ENCODE measurements at places on chromosomes 11 and 22.
A peak's percentile ranks its signal among the peaks of the same experiment; 100 is the strongest.

DNA sequence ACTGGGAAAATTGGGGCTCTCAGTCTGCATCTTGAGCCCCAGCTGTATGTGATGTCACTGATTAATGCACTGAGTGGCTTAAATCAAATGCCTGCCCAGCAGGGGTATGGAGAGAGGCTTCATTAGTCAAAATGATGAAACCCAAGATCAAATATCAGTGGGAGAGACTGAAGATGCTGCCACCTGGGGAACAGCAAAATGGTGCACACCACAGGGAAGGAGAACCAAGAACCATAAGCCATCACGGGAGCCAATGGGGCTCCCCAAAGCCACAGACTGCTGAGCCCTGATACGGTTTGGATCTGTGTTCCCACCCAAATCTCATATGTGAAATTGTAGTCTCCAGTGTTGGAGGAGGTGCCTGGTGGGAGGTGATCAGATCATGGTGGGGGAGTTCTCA lies 85.6 kb downstream of the CTTN start:
- DNase-seq, result no peak

GRCh38 chr11:15918674-15919073 lies 437.7 kb downstream of the SOX6 start:
- no peak for DNase-seq

- DNase-seq, result no peak
These were observed 15.6 kb downstream of the E2F8 start for GRCh38 chr11:19225123-19225522.

GRCh38 chr11:37505406-37505805 lies 907.4 kb upstream of the RAG2 start:
- DNase-seq, result no peak

GRCh38 chr11:68338051-68338780 lies 25.8 kb downstream of the LRP5 start:
- DNase-seq, result no peak

GRCh38 chr11:16778876-16779275 lies 40.4 kb downstream of the C11orf58 start:
- no peak for DNase-seq

DNA sequence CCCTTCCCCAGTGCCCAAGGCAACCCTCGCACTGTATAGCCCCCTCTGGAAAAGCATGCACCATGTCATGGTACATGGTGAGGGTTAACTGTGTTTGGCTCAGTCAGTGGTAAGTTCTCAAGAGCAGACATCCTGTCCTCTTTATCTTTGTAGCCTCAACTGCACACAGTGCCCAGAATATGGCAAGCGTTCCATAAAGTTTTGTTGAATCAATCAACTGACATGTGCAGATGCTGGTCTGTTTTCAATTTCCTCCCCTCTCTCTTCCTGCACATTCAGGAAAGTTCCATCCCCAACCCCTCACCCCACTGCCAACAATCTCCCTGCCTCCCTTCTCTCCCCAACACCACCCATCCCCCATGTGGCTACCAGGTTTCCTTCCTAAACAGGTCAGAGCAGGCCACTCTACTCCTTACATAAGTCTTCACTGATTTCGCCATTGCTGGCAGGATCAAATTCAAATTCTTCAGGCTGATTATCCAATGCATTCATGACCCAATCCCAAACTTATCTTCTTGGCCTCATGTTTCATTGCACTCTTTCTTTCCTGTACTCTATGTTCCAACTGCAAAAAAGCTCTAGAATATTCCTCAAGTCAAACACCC lies 15.5 kb upstream of the TMPRSS5 start:
- no peak for DNase-seq

DNA sequence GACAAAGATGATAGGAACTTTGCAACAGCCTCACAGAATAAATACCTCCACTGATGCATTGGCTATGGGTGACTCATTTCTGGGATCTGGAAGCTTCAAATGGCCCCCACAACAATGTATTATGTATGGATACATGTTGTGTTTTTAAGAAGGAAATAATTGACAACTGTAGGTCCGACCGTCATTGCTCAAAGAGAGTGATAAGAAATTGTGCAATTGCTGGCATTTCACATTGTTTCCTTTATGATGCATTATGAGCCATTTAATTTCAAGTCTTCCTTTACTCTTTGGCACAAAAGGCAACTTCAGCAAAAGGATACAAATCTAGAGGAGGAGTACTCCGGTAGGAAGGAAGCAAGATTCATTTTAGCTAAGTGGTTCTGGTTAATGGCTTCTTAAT lies 2.0 kb downstream of the ANO3 start:
- no peak for DNase-seq

DNA sequence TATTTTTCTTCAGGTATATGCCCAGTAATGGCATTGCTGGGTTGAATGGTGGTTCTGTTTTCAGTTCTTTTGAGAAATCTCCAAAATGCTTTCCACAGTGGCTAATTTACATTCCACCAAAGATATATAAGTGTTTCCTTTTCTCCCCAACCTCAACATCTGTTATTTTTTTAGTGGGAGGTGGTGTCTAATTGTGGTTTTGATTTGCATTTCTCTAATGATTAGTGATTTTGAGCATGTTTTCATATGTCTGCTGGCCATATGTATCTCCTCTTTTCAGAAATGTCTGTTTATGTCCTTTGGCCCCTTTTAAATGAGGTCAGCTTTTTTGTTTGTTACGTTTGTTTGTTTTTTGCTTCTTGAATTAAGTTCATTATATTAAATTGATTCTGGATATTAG lies 760.2 kb downstream of the KCNA4 start:
- DNase-seq, result no peak

DNA sequence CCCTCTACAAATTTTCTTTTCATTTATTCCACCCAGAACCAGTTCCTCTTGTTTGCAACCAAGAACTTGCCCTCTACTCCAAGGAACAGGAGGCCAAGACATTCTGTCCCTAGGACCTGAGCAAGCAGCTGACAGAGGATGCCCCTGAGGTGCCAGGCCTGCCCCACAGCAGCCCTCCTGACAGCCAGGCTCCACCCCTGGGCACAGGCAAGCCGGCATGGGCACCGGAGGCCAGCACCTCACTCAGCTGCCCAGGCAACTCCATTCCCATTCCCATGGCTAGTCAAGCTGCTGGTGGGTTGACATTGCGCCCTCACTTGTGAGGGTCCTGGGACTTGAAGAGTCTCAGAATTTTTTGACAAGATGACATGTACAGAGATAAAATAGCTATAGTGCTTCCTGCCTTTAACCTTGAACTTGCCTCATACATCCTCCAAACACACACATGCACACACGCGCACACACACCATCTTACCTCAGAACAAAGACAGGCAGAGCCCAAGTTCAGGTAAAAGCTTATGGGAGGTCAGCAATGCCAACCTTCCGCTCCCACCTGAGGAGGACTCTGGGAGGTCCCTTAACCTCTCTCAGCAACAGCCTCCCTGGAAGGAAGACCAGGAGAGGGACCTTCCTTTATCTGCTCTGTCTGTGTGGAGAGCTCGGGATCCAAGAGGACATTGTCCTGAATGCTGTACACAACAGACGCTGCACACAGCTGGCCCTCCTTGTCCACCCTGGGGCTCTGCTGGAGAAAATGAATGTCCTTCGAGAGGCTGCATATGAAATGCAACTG lies 620.9 kb upstream of the CADM1 start:
- no peak for DNase-seq

GRCh38 chr11:61890529-61891330 lies 615 bp downstream of the FADS3 start:
- peak; percentile 57 for DNase-seq

- DNase-seq, result peak; percentile 73
These were observed 722 bp upstream of the GUCY1A2 start for GRCh38 chr11:107018902-107019493.

DNA sequence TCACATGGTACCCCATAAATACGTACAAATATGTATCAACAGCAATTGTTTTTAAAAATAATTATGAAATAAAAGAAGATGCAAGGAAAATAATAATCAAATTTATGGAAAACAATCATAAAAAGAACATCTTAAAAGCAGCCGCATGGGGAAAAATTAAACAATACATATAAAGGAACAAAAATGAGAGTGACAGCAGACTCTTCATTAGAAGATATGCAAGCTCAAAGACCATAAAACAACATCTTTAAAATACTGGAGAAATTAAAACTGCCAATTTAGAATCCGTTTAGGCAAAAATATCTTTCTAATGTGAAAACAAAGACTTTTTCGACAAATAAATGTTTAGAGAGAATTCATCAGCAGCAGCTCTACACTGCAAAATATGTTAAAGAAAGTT lies 190.6 kb upstream of the C11orf58 start:
- DNase-seq, result no peak

DNA sequence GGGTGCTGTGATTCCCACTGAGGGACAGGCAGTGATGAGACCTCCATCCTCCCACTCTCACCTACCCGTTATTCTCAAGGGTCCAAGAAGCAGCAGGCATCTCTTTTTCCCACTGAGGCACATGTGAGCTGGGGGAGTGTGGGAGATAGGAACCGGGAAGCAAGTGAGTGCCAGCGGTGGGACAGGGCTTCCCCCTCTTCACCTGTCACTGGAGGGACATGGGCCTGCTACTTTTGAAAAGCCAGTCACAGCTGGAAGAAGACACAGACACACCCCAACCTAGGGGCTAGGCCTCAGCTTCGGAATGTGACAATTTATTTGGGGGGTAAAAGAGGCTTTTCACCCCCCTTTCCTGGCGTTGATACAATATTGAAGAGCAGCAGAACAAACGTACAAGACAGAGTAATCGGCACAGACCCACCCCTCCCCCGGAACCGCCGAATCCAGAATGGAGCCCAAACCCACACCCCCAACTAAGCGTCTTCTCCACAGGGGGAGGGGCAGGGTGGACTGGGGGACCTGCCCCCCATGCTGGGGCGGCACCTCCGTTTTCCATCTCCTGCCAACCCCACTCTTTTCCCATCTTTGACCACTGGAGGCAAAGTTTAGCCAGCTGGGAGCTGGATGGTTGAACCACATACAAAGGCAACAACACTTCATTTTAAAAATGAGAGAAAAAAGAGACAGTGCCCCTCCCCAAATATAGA lies 10.7 kb downstream of the CBX6 start:
- DNase-seq, result no peak

GRCh38 chr11:59193587-59194130 lies 19.1 kb downstream of the MPEG1 start:
- no peak for DNase-seq

DNA sequence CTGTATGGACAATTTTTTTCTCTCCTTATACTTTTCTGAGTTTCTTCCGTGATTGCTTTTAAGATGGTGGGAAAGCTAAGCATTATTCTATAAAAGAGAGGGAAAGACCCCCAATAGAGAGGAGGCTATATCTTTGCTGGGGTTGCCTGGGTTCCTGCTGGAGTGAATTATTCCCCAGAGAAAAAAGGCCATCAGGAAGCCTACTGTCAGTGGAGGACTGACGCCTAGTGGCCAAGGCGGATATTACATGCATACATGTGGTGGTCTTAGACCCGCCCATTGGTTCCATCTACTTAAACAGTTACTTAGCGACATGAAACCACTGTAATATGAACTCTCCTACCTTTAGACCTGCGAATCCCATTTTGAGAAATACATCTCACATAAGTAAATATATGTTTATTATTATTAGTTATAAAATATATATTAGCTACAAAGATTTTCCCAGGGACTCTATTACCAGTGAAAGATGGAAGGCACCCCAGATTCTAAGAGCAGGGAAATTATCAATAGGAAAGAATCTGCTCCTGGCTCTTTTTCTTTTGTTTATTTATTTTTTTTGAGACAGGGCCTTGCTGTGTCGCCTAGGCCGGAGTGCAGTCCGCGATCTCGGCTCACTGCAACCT lies 15.7 kb upstream of the PGA3 start:
- peak; percentile 36 for DNase-seq

DNA sequence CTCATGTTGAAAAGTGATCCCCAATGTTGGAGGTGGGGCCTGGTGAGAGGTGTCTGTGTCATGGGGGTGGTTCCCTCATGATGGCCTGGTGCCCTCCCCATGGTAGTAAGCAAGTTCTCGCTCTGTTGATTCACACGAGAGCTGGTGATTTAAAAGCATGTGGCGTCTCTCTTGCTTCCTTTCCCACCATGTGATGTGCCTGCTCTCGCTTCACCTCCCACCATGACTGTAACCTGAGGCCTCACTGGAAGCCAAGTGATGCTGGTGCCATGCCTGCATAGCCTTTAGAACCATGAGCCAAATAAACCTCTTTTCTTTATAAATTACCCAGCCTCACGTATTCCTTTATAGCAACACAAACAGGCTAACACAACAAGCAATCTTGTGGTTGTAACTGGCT lies 52.4 kb downstream of the VSIG10L2 start:
- DNase-seq, result no peak

- DNase-seq, result no peak
These were observed 3.4 kb downstream of the FOLR3 start for GRCh38 chr11:72138821-72139390.

DNA sequence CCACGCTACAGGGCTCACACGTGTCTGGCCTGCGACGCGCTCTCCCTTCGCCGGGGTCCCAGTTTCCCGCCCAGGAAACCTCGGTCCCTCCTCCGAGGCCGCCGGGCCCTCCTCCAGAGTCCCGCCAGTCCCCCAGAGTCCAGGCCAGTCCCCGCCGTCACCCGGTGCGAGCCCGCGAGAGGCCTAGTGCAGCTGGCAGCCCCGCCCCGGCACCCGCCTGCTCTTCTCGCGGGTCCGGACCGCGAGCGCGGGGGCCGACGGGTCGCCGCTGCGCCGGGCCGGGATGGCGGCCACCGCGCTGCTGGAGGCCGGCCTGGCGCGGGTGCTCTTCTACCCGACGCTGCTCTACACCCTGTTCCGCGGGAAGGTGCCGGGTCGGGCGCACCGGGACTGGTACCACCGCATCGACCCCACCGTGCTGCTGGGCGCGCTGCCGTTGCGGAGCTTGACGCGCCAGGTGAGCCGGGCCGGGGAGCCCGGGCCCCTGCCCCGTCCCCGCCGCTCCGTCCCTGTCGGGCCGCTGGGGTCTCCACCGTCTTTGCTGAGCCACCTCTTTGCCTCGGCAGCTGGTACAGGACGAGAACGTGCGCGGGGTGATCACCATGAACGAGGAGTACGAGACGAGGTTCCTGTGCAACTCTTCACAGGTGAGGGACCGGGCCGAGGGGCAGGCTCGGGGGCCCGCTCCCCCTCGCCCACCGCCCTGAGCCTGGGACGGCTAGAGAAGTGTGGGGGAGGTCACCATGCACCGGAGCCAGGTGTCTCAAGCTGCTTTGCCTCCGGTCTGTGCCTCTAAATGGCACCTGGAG lies at the start of gene PTPMT1:
TSS of gene PTPMT1 (plus strand) at position 260 of the 809 bp plus-strand sequence. CDS start at position 284, 24 bp downstream.
- peak; percentile 27 for DNase-seq

DNA sequence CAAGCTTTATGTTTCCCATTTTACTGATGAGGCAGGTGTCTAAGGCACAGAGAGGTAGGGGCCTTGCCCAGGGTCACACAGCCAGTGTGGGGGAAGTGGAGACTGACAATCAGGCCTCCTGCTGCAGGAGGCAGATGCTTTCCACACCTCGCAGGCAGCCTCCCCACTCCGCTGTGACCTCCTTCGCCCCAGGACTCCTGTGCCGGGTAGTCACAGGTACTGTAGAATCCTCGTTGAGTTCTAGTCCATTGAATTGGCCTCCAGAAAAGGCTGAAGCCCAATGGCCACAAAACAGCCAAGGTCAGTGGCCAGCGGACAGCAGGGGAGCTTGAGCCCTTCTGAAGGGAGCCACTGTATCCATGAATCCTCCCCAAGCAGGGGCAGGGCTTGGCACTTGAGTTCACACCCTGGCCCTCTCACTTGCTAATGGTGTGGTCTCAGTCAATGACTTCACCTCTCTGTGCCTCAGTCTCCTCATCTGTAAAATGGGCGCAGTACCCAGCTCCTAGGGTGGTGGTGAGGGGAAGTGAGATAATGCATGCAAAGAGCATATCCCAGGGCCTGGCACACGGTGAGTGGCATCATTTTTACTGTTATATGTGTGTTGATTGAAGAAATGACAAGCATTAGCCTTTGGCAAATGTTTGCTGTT lies 1.1 kb upstream of the FXYD2 start:
- DNase-seq, result no peak

- no peak for DNase-seq
These were observed 14.0 kb downstream of the CELF1 start for GRCh38 chr11:47538741-47539565.
